LHCN-M2 (cell line): ENCODE measurements at places on chromosomes 12 and 14. TPM values are rescaled to one million over a fixed set of nuclear protein-coding genes. Genes with fewer than 3 reads are reported as not detected.

DNA sequence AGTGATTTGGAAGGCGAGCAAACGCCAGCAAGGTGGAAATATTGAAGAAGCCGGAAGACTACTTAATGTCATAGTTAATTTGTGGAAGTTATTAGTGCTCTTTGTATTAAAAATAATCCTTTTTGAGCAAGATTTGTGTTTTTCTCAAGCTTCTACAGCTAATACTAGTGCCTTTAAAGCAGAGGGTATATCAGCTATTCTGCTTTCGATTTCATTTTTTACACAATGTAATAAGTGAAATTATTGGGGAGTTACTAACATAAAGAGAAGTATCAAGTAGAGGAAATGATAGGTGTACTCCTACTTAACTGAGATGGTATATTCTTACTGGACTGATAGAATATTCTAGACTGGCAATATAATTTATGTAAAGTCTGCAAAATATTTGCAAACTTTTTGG lies 392.4 kb upstream of the DCN start:
- no peak for DNase-seq

DNA sequence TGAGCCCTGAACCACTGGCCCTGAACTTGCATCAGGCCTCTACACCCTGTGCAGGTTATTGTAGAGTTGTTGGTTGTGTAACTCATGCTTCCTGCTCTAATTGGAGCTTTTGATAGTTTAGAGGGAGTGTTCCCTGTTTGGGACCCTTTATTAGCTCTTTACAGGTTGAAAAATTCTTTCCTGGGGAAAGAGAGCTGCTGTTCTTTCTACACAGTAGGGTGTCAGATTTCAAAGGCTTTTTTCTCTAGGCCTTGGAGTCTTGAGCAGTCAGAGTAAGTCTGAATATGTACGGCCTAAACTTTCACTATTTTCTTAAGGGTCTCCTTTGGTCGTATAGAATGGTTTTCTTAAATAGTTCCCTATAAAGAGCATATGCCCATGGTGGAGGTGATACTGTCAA lies 60.8 kb upstream of the NEDD1 start:
- DNase-seq = no peak

GRCh38 chr14:95796788-95797187 lies 79.8 kb upstream of the TUNAR start:
- no peak for DNase-seq

The JKAMP gene
- 120 and 141 TPM in 2 replicates for total RNA-seq

The CEBPE gene
- 0.11 TPM in 1 of 2 replicates, not detected in the other for total RNA-seq

DNA sequence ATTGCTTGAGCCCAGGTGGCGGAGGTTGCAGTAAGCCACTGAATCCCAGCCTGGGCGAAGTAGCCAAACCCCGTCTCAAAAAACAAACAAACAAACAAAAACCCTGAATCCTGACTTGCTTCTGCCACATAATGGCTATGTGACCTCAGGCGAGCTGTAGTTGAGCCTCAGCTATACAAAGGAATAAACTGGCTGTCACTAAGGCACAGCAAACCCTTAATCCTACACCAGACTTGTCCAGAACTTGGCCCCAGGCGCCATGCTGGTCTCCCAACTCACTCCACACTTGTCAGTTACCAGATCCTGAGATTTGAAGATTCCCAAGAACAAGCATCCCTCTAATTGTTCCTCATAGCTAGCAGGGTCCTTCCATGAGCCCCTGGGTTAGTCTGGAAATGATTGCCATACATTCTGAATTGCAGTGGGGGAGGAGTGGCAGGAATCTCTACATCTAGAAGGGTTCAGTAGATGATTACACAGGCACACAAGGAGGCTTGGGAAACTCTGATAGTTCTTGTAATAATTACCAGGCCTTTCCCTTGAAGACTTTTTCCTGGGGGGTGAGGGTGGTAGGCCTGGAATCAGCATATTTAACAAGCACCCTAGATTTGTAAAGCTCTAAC lies 9.9 kb downstream of the MAP3K12 start:
- no peak for DNase-seq

GRCh38 chr12:103928682-103929045 lies 1.5 kb upstream of the HSP90B1 start:
- DNase-seq = no peak

- no peak for DNase-seq
Measured at GRCh38 chr14:65479386-65479785, 66.9 kb downstream of the FUT8 start.
